Astrocyte of the hippocampus (primary cell): ENCODE measurements at places on chromosomes 2 and 18.

DNA sequence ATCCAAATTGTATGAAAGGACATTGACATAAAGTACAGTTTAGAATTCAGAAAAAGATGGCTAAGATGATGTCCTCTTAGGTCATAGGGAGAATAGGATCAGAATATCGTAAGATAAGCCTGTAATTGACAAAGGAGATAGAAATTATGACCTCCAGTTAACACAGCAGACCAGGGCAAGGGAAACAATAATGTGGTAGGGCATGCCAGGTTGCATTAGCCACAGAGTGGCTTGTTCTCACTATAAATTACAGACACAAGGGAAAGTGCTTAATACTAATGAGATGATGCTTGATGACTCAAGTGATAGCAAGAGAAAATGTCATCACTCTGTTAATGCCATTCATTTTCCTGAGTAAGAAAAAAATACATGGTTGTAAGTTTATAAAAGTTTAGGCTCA, 48.9 kb upstream of the LRP1B start:
- DNase-seq: no peak

DNA sequence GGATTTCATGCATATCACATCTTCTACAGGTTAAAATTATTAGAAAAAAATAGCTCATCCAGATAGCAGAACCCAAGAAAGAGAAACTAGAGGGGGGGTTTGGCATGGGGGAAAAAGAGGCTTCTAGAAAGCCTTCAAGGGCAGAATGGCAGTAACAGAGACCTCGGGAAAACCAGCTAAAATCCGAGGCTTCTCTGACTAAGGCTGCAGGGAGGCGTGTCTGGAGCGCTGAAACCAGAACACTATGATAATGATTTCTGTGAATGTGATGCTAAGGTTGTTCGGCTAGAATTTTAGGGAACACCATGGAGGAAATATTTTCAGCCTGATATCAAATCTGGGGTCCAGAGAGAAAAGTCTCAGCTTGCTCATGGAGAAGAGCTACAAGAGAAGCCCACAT, 73.0 kb downstream of the ATP8B1 start:
- DNase-seq: no peak

DNA sequence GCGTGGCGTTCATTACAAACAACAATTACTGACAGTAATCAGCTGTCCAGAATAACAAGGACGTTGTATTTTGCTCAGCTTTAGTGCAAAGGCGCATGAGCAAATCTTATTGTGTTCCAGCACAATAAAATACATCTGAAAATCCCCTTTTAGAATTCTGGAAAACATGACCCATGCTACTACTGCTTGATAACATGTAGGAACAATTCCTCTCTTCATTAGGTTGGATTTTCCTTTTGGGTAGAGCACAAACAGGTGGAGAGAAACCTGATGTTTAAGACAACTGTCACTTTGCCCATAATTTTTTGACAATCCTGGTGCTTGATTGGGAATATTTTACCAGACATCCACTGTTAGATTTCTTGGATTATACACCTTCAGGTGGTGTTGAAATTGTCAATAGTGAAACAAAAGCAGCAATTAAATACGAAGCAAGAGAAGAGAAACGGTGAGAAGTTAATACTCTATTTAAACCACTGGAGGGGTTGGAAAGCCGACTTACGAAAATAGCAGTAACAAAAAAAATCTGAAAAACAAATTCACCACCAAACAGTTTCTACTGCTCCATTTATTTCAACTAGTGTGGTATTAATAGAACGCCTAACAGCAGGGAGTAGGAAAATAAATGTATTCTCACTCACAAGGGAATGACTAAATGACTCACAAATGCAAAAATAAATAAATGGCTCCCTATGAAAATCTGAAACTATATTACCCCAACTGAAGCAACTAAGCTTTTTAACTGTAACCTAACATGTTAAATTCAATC, 102.7 kb downstream of the CPO start:
- peak; percentile 25 for DNase-seq

- DNase-seq: no peak
Observed at GRCh38 chr2:14445670-14446069, 186.8 kb upstream of the LRATD1 start.

- DNase-seq: peak; percentile 16
Observed at GRCh38 chr2:38499548-38500282, 103.0 kb downstream of the HNRNPLL start.

GRCh38 chr2:182426082-182426917, 536 bp downstream of the PDE1A start:
- no peak for DNase-seq

DNA sequence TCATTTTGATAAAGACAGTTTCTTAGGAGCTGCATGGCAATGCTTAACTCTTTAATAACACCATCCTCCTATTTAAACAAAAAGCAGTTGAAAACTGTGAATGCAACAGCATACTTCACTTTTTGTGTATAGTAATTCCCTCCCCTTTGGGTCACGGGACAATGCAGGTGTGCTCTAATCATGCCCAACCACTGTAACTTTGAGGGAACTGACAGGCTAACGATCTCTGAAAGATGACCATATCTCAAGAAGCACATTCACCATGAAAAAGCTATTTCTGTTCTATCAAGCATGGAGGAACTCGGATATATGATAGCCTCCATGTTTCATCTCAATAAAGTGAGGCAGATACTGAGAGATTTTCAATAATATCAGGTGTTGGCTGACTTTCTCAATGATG, 81.1 kb upstream of the CD226 start:
- DNase-seq: no peak

DNA sequence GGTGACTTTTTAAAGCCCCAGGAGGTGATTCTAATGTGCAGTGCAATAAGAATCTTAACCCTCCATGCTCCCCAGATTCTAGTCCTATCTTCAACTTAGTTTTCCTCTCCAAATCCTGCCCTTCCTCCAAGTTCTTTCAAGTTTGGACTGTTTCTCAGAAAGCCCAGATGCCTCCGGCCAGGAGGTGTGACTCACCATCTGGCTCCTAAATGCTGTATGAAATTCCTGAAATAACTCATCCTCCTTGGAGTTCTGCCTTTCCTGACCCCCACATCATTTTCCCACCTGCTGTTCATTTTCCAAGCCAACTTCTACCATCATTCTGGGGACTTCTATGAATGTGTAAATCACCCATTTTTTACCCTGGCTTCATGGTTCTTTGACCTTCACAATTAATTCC, 118.2 kb upstream of the NOL4 start:
- peak; percentile 85 for DNase-seq

GRCh38 chr2:109335631-109336176, 206.7 kb downstream of the SH3RF3 start:
- DNase-seq: peak; percentile 79

DNA sequence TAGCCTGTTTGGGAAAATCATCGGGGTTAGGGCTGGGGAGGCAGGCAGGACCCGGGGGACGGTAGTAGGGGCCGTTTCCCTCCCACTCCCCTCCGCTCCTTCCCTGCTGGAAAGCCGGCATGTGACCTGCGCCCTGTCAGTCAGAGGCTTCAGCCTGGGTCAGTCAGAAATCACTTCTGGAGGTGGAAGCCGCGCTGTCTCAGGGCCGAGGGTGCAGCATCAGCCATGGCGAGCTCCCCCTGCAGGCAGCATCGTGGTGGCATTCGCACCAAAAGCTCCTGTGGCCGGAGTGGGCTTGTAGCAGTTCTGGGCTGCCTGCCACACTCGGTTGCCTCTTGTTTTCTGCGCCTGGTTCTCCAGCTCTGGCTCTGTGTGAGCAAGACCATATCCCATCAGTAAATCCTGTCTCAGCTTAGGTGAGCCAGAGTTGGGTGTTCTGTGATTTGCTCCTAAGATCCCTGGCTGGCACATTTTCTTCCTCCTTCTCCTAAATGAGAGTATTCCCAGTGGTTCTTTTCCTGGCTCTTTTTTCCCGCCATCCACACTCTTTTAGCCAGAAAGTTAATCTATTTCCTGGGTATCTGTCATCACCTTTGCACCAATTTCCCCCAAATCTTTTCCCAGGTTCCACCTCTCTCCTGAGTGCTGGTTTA, 123.9 kb upstream of the CD302 start:
- DNase-seq: peak; percentile 86

DNA sequence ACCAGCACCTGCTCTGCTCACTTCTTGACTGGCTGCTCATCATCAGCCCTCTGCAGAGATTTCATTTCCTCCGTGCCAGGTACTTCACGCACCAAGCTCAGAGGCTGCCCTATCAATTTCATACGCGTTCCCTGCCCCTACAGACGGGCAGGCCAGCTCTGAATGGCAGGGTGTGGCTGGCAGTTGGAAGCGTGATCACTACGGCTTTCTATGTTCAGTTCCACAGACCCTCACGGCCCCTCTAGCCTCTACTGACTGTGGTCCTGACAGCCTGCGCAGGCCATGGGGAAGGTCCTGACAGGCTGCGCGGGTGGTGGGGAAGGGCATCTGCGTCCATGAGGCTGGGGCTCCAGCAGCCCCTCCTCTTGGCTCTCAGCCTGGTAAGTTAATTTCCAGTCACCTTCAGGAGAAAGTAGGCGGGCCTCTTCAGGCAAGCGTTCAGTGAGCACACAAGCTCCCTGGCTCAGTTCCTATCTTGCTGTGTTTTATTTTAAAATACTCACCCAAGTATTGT, 154.8 kb downstream of the ZNF236 start:
- DNase-seq: no peak

DNA sequence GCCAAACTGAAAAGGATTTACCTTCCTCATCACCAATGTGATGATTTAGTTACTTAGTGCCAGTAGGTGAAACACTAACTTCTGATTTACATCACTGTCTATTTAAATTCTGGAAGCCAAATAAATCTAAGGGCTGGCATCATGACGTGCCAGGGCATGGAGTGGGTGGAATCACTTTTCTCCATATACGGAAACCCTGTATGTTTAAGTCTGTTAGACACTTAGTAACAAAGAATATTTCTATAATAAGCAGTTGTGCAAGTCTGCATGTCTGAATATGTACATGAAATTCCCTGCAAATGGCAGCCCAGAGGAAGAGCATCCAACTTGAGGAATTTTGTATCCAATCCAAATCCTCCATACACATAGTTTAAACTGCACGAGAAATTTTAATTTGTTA, 243.1 kb upstream of the SMAD7 start:
- DNase-seq: no peak

DNA sequence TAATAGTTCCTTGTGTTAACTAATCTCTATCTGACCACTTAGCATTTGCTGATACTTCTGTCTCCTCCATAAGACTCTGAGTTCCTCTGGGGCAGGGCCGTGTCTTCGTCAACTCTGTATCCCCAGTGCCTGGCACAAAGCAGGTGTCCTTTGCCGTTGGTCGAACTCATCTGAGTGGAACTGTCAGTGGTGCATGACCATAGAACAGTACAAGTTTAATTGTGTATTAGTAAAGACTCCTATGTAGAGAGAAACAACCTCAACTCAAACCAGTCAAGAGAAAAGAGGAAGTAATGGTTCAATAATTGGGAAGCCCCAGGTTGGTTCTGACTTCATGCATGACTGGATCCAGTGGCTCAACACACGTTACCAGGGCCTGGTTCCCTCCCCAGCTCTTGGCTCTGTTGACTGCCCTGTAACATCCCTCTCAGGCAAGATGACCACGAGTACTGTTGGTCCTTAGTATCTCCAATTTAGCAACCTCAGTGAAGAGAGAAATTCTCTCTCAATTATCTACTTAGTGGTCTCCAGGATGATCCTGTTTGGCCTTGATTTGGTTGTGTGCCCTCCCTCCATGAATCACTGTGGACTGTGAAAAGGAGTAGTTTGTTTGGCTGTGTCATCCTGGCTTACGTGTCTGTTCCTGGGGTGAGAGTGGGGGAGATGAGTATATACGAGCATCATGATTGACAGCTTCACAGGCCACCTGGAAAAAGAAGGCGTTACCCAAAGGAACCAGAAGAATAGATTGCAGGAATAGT, 58.5 kb upstream of the MSH6 start:
- DNase-seq: no peak

DNA sequence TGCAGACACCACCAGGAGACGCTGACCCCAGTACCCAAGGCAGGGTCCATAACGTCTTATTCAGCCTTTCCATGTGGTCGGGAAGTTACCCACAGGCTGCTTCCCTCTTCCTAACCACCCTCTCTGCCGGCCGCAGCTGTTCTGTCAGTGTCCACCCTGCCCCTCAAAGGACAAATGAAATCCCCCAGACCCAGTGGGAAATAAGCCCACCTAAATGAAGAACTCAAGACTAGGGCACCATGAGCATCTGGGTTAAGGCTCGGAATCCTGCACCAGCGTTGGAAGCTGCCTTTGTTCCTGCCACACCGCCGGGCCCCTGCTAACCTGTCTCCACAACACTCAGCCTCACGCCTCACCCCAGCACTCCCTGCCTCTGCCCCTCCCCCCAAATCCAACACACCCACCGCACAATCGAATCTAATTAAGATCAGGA, 21.7 kb downstream of the BCL11A start:
- DNase-seq: no peak

DNA sequence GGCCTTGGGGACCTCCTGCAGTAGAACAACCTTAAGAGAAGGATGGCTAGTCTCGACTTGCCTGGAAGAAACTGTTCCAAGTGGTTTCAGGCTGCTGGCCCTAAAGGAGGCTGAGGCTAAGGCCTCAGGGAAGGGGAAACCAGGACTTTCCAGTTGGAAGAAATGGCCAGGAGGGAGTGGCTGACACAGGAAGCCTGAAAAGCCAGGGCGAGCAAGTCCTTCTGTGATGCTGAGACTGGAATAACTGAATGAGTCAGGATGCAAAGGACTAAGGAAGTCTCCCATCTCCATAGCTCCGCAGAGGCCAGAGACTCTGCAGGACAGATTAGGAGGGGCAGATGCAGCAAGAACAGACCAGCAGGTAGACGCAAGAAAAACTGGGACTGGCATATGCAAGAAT, 7.4 kb downstream of the HTRA2 start:
- no peak for DNase-seq

DNA sequence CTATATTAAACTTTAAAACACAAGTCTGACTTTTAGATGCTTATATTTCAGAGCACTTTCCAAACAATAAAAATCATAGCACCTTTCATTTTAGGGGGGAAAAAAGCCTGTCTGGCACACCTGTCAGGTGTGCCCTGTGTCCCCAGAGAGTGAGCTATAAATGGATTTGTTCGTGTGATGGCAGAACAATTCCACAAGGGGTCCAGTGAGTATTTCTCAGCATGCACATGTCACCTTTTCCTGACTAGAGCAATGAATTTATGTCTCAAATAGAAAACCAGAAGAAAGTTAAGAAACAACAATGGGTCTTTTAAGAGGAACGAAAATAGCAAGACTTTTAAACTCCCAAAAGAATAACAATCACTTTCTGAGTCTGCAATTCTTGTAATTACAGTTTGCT, 55.9 kb downstream of the ACVR1C start:
- DNase-seq: no peak
